ENCODE measurements at places on chromosomes 2 and 18. TPM values are rescaled to one million over a fixed set of nuclear protein-coding genes. Genes with fewer than 3 reads are reported as not detected.

Gene SLC4A5
- total RNA-seq: 0.45 TPM

Gene SULT1C2
- 0.27 TPM for total RNA-seq

Gene CIB4
- not detected for total RNA-seq

Gene MEIS1
- total RNA-seq: 78.2 TPM

Gene UGT1A1
- not detected for total RNA-seq

Gene GKN1
- total RNA-seq: not detected

Data from fibroblast of the aortic adventitia (primary cell).